ENCODE measurements at places on chromosomes 16 and 17.

DNA sequence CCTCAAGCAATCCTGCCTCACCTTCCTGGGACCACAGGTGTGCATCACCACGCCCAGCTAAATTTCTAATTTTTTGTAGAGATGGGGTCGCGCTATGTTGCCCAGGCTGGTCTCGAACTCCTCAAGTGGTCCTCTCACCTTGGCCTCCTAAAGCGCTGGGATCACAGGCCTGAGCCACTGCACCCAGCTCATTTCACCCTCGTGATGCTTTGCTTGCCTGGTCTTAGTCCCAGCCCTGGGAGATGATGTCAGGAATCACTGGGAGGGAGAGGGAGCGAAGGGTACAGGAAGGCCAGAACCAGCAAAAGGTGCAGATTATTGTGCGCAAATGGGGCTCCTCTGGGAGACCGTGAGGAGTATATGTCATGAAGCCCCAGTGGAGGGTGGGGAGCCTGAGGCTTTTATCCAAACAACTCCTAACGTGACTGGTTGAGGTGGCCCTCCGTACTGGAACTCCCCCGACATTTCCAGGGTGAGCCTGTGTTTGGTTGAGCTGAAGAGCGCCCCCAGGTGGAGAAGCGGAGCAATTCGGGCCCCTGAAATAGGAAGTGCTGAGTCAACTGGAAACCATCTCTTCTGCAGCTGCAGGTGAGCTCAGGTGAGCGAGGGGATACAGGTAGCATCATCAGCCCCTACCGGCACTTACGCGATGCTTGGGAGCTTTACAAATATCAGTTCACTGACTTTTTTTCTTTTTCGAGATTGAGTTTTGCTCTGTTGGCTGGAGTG, 41.2 kb upstream of the HAPSTR1 start:
- no peak for DNase-seq

DNA sequence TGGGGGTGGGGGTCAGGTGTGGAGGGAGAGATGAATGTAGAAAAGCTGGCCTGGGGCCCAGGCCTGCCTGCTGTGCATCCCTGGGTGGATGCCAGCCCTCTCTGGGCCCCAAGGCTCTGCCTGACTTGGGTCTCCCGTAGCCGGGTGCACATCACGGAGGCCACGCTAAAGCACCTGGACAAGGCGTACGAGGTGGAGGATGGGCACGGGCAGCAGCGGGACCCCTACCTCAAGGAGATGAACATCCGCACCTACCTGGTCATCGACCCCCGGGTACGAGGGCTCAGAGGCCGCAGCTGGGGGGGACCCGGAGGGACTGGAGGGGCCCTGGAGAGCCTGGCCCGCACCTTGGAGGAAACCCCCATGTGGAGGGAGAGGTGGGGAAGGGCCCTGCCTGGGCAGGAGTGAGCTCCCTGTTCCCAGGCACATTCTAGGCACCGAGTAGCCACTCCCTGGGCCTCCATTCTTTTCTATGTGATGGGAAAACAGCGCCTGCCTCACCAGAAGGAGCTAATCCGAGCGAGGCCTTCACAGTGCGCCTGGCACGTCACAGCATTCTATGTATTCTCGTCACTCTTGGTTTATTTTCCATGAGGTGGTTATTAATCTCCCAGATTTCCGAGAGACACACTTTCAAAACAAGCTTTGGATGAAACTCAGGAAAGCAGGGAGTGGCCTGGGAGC, 34.7 kb downstream of the ADCY7 start:
- no peak for DNase-seq

GRCh38 chr17:47660064-47660492, 10.4 kb downstream of the KPNB1 start:
- DNase-seq: no peak

- DNase-seq: peak; percentile 25
Observed at GRCh38 chr16:20901436-20902112, 1.0 kb downstream of the LYRM1 start.

DNA sequence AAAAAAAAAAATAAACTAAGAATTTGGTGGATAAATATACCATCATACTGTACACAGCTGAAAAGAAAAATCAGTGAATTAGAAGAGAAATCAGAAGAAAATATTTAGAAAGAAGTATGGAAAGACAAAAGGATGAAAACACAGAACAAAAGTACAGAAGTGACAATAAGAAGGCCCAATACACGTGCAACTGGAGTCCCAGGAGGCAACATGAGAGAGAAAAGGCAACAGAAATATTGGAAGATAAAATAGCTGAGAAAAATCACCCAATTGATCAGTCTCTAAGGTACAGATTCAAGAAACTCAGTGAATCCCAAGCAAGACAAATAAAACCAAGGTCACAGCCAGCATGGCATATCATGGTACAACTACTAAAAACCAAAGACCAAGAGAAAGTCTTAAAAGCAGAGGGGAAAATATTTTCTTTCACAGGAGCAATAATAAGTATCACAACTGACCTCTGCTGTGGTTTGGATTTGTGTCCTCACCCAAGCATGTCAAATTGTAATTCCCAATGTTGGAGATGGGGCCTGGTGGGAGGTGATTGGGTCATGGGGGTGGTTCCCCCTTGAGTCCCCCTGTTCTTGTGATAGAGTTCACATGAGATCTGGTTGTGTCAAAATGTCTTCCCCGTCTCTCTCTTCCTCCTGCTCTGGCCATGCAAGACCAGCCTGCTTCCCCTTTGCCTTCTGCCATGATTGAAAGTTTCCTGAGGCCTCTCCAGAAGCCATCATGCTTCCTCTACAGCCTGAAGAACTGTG, 20.2 kb upstream of the ENGASE start:
- no peak for DNase-seq

DNA sequence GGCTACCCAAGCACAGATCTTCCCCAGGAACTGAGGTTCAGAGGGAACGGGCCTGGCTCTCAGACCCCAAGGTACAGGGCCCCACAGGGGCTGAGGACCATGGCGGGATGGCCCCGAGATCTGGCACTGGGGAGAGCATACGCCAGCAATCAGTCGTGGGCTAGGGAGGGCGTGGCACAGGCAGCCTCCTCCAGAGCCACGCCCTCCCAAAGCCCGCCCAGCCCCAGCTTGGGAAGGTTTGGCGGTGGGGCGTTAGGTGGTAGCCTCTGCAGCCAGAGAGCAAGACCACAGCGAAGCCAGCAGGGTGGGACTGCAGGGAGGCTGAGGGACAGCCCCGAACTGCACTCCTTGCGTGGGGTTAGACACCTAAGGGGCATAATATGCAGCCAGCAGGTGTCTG, 11.6 kb downstream of the WNT9B start:
- DNase-seq: no peak

DNA sequence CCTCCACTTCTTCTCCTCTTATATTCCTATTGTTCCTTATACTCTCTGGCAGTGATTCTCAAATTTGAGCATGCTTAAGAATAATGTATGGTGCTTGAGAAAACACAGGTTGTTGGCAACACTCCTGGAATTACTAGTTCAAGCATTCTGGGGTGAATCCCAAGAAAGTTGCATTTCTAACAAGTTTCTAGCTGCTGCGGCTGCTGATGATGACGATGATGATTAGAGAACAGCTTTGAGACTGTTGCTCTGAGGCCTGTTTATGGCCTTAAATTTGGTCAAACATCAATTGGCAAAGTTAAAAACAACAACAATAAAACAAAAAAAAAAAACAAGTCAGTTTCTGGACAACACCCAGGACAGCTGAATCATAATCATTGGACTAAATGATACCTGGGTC, 961.9 kb downstream of the CDH11 start:
- no peak for DNase-seq

GRCh38 chr16:55250701-55251100, 73.3 kb upstream of the IRX6 start:
- no peak for DNase-seq

DNA sequence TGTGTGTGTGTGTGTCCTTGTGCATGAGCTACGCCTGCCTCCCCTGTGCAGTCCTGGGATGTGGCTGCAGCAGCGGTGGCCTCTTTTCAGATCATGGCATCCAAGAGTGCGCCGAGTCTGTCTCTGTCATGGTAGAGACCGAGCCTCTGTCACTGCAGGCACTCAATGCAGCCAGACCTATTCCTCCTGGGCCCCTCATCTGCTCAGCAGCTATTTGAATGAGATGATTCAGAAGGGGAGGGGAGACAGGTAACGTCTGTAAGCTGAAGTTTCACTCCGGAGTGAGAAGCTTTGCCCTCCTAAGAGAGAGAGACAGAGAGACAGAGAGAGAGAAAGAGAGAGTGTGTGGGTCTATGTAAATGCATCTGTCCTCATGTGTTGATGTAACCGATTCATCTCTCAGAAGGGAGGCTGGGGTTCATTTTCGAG, 22.5 kb downstream of the STAT5A start:
- no peak for DNase-seq

DNA sequence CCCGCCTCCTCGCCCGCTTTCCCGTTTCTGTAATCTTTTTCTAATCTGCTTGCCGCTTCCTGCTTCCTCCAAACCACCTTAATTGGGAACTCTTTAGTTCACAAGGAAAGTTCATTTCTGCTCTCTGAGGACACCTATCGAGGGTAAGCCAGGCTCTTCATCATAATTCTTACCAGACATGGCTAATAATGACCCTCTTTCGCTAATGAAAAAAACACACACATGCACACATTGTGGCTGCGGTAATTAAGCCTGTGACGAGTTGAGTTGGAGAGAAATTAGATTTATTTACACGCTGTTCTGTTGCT, 100.6 kb downstream of the ZNF423 start:
- no peak for DNase-seq

DNA sequence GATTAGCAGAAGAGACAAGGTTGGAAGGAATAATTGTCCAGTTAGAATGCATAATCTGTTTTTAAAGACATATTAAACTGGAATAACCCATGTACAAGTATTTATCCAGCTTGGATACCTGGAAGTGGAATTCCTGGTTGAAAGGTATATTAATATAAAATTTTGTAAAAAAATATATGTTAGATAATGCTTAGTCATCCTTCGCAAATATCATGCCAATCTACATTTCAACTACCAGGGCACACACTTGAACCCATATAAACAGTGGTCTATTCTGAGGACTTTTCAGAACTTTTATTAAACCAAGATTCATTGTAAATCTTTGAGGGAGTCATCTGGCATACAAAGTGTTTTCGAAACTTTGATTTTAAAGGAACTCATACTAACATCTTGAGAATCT, 269.1 kb upstream of the HSBP1 start:
- DNase-seq: no peak

DNA sequence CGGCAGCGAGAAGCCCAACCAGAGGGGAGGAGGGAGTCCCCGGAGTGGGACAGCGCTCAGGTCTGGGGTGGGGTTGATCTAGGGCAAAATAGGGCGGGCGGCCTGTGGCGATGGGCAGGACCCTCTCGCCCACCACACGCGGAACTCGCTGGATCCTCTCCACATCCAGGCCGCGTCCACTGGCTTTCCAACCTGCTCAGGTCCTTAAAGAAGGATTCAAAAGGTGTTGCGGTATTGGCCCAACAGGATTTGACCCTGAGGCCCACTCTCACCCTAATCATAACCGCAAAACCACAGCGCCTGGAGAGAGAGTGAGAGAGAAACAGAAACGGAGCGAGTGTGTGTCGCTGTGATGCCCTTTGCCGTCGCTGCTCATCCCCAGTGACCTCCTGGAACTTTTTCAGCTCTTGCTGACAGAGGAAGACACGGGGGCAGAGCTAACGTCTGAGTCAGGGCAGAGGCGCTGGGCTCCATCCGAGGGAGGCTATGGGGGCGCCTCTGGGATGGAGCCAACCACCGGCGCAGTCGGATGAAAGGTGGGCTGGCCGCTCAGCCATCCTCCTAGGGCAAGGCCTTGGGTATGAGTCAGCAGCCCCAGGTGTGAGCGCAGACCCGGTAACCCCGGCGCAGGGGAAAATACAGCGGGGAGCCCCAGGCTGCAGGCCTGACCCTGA, 16.7 kb upstream of the OR1F1 start:
- DNase-seq: no peak

DNA sequence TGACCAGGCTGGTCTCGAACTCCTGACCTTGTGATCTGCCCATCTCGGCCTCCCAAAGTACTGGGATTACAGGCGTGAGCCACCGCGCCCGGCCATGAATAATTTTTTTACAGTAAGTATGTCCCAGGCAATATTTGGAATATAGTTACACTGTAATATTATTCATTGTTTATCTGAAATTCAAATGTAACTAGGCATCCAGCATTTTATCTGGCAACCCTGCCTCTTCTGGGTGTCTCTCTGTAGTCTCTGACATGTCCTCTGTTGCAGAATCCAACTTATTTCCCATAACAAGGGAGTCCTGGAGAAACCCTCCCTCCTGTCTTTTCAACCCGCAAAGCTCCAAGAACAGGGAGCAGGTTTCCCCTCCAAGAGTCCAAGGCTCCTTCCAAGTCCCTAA, 36.9 kb upstream of the MYH10 start:
- no peak for DNase-seq

GRCh38 chr17:20059728-20060188, 50.6 kb downstream of the SPECC1 start:
- DNase-seq: peak; percentile 17

DNA sequence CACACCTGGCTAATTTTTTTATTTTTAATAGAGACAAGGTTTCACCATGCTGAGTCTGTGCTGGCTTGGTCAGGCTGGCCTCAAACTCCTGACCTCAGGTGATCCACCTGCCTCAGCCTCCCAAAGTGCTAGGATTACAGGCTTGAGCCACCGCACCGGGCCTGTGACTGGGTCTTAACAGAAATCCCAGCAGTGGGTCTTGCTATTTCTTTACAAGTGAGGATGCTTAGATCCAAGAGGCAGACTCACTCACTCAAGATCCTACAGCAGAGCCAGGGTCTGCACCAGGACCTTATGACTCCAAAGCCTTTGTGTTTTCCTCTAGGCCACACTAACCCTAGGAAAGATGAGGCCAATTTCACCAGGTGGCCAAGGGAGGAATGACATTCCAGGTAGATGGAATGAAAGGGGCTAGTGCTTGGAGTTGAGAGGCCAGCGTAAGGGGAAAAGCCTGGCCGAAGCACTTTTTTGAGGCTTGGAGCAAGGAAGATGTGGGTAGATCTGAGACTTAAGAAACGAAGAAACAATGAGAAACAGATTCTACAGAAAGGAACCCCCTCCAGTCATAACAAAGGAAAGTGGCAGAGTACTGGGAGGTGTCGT, 5.7 kb upstream of the STAT5A start:
- no peak for DNase-seq

DNA sequence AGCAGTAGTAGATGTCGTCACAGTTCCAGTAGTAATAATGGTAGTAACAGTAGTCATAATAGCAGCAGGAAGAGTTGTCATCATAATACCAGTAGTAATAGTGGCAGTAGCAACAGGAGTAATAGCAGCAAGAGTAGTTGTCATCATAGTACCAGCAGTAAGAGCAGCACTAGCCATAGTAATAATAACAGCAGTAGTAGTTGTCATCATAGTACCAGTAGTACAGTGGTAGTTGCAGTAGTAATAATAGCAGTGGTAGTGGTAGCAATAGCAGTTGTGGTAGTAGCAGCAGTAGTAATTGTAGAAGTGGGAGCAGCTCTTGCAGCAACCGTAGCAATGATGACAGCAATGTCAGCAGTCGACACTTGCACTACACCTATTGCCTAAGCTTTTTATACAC, 502.8 kb downstream of the HS3ST4 start:
- no peak for DNase-seq

GRCh38 chr17:82297714-82298537, 19.5 kb downstream of the CD7 start:
- DNase-seq: peak; percentile 62

DNA sequence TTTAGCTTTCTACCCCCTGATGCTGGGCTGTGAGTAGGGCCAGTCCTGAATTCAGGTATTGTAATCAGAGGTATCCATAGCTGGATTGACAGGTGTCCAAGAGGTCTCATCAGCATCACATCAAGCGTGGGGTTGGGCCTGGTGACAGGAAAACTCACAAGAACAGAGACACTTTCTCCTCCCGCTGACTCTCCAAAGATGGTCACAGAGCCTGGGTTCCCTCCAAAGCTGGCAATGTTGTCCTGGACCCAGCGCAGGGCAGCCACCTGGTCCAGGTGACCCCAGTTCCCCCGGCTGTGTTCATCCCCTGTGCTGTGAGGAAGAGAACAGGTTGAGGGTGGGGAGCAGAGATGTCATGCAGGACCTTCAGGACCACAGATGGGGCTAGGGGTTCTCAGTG, 11.7 kb downstream of the CES1 start:
- no peak for DNase-seq
